ENCODE measurements at places on chromosomes 5 and 9. TPM values are rescaled to one million over a fixed set of nuclear protein-coding genes. Genes with fewer than 3 reads are reported as not detected.

DNA sequence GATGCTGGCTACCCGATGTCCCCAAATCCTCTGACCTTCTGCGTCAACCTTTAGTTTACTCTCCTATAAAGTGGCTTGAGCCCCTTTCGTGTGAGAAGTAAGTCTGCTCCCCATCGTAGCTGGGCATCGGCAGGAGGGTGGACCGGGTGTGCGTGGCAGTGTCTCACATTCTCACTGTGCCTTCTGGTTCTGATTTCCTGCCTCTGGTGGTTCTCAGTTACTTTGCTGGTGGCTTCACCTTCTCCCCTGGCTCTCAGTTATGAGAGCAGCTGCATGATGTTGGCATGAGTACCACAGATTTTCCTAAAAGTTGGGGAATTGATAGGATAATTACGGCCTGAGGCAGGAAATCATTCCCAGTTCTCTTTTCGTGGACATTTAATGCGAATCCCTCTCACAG is 47.0 kb upstream of the RPS23 start:
- no peak overlapping the region for H3K27ac ChIP-seq
- no peak for DNase-seq
- no peak overlapping the region for H3K4me3 ChIP-seq
- H3K4me1 ChIP-seq: no peaks in the 10 kb centered on the region
- H3K36me3 ChIP-seq: no peaks in the 10 kb centered on the region

DNA sequence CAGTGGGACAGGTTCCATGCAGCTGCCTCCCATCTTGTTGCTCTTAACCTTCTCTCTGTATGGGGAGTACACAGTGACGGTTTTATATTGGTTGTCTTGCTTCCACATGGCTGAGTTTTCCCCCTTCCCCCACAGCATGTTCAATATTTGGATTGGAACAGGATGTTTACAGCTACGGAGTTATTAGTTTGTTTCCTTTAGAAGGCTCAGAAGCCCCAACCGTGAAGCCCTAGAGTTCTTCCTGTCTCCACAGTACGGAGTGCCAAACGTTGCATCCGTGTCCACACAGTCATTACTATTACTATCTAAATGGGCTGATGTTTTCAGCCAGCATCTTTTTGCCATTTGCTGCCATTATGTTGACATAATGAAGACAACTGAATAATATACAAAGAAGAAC is 277.5 kb downstream of the MARCHF11 start:
- no peaks in the 10 kb centered on the region for H3K36me3 ChIP-seq
- no peak overlapping the region for H3K4me3 ChIP-seq
- no peaks in the 10 kb centered on the region for H3K27me3 ChIP-seq
- DNase-seq: no peak

Gene TRIP13
- 0.44 TPM for total RNA-seq

- H3K27ac ChIP-seq: no peak overlapping the region
- no peaks in the 10 kb centered on the region for H3K27me3 ChIP-seq
- H3K4me3 ChIP-seq: no peak overlapping the region
- H3K4me1 ChIP-seq: peaks cover 82% of the 10 kb centered on the region
Observed at GRCh38 chr5:55495216-55495615, 39.5 kb downstream of the PLPP1 start.

GRCh38 chr5:116381201-116381600 is 193.4 kb downstream of the SEMA6A start:
- H3K27ac ChIP-seq: no peak overlapping the region
- no peak overlapping the region for H3K4me3 ChIP-seq
- H3K4me1 ChIP-seq: peaks cover 20% of the 10 kb centered on the region
- H3K36me3 ChIP-seq: peaks cover 3% of the 10 kb centered on the region
- DNase-seq: no peak

GRCh38 chr5:75325242-75325641 is 11.8 kb upstream of the HMGCR start:
- H3K4me1 ChIP-seq: no peaks in the 10 kb centered on the region
- no peak overlapping the region for H3K4me3 ChIP-seq
- no peak for DNase-seq
- H3K36me3 ChIP-seq: no peaks in the 10 kb centered on the region
- H3K27ac ChIP-seq: no peak overlapping the region

DNA sequence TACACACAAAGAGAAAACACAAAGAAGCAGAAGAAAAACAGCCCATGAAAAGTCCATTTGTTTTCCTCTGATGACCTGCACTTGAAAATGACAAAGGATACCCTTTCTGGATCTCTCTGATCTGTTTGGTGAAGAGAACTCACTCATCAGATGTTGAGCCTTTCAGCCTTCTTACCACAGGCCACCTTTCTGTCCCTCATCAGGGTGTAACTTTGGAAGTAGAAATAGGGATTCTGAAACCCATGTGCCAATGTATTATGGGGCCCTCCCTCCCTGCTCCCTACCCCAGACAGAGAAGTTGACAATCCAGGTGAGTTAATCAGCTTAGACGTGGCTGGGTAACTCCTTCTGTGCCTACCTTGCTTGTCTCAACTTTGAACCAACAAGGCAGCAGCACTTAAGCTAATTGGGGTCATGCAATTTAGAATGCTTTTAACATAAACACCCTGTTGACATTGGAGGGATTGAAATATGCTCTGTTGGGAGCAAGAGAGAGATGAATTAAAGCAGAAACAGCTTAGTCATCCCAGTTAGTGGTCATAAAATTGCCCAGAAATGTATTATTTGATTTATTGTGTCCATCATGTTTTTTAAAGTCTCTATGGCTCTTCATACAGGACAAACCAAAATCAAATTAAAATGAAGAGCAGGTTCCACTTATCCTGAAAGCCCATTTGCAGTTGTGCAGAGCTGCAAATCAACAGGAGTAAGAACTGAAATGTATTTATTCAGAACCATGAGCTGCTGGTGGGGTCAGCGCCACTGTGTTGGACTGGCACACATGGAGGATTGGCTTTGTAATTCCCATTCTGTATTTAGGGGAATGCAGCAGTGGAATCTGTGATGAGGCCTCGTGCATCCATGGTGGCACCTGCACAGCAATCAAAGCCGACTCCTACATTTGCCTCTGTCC is 132.0 kb downstream of the LIFR start:
- H3K4me1 ChIP-seq: no peaks in the 10 kb centered on the region
- no peak overlapping the region for H3K27ac ChIP-seq
- no peaks in the 10 kb centered on the region for H3K36me3 ChIP-seq
- DNase-seq: no peak
- H3K27me3 ChIP-seq: no peaks in the 10 kb centered on the region
- no peak overlapping the region for H3K4me3 ChIP-seq

- no peaks in the 10 kb centered on the region for H3K36me3 ChIP-seq
- no peak for DNase-seq
- H3K4me1 ChIP-seq: no peaks in the 10 kb centered on the region
Observed at GRCh38 chr9:132756214-132756845, 86.1 kb downstream of the GTF3C4 start.

DNA sequence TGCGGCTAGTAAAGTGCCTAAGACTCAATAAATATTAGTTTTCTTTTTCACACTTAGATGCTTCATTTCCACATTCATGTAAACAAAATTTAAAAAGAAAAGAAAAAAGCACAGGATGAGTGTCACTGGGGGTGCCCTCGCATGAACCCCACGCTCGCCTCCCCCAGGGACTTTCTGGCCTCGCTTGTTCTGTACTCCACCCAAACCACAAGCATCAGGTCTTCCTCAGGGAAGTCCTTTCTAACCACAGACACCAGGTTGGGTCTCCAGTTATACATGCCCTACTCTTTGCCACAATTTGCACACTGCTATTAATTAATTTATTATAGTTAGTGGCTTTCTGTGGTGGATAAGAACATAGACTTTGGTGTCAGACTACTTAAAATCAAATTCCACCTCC is 92.4 kb downstream of the RORB start:
- H3K4me3 ChIP-seq: no peak overlapping the region
- H3K27ac ChIP-seq: no peak overlapping the region
- no peaks in the 10 kb centered on the region for H3K36me3 ChIP-seq
- no peak for DNase-seq
- no peaks in the 10 kb centered on the region for H3K4me1 ChIP-seq
- H3K27me3 ChIP-seq: no peaks in the 10 kb centered on the region

Gene SPATA31E1
- total RNA-seq: not detected

- no peak overlapping the region for H3K4me3 ChIP-seq
- H3K4me1 ChIP-seq: no peaks in the 10 kb centered on the region
- H3K36me3 ChIP-seq: no peaks in the 10 kb centered on the region
- no peak for DNase-seq
- no peaks in the 10 kb centered on the region for H3K27me3 ChIP-seq
- H3K27ac ChIP-seq: no peak overlapping the region
Observed at GRCh38 chr9:91004484-91004883, 202.9 kb downstream of the SYK start.

Gene NMUR2
- not detected for total RNA-seq

DNA sequence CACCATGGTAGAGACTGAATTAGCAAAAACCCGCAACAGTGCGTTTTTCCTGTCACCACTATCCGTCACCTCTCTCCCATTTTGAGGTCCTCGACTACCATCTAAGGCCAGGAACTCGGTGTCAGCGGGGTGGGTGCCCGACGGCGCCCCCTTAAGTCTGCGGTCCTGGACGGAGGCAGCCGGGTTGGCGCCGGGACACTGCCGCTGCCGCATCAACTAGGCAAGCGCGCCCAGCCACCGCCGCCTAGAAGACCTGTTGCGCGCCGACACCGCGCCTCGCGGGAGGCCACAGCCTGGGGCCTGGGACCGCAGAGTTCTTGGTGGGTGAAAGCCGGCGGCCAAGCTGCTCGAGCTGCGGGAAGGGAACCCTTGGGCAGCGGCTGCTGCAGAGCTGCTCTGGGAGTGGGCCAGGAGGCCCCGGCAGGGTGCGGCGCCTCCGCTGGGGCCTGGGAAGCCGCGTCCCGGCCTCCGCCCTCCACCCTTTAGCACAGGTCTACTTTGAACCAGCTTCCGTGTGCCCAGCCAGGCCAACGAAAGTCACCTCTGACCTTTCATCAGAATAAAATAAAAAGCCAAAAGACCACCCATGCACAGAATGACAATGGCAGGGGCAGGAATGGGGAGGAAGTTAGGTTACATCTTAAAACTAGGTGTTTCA is 3.5 kb downstream of the FOXB2 start:
- DNase-seq: no peak
- peaks cover 100% of the 10 kb centered on the region for H3K27me3 ChIP-seq
- peaks cover 48% of the 10 kb centered on the region for H3K4me1 ChIP-seq
- no peak overlapping the region for H3K27ac ChIP-seq
- no peak overlapping the region for H3K4me3 ChIP-seq

Gene ZNF366
- total RNA-seq: 8.1 TPM

Gene PCDHA6
- not detected for total RNA-seq

Gene STC2
- total RNA-seq: 12.4 TPM

DNA sequence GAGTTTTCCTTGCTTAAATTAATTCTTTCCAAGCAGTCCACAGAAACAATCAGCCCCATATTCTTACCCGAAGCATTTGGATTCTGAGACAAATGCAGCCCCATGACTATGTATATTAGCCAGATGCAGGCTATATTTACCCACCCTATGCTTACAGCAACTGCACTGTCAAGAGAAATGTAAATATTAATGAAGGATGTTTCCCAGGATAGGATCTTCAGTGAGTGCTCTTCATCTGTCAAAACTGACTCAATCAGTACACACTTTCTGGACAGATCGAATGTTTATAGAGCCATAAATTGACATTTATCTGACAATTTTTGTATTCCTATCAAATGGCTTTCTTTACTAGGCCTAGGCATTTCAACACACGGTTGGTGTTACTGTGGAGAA is 725.3 kb upstream of the SEMA6A start:
- no peaks in the 10 kb centered on the region for H3K36me3 ChIP-seq
- no peaks in the 10 kb centered on the region for H3K27me3 ChIP-seq
- H3K4me3 ChIP-seq: no peak overlapping the region
- H3K27ac ChIP-seq: no peak overlapping the region

Gene RANBP3L
- 0.47 TPM for total RNA-seq

GRCh38 chr5:83718195-83718825 is 2.3 kb downstream of the HAPLN1 start:
- peaks cover 65% of the 10 kb centered on the region for H3K27me3 ChIP-seq
- H3K36me3 ChIP-seq: no peaks in the 10 kb centered on the region
- no peak overlapping the region for H3K27ac ChIP-seq
- no peak overlapping the region for H3K4me3 ChIP-seq
